Upper lobe of right lung (tissue), 1 donor: ENCODE measurements at places on chromosomes 7 and 10. TPM values are rescaled to one million over a fixed set of nuclear protein-coding genes. Genes with fewer than 3 reads are reported as not detected.

GRCh38 chr10:129459762-129460539 lies 7.1 kb upstream of the MGMT start:
- DNase-seq: no peak

GRCh38 chr10:107415446-107415845 lies 250.9 kb upstream of the SORCS1 start:
- DNase-seq: no peak

DNA sequence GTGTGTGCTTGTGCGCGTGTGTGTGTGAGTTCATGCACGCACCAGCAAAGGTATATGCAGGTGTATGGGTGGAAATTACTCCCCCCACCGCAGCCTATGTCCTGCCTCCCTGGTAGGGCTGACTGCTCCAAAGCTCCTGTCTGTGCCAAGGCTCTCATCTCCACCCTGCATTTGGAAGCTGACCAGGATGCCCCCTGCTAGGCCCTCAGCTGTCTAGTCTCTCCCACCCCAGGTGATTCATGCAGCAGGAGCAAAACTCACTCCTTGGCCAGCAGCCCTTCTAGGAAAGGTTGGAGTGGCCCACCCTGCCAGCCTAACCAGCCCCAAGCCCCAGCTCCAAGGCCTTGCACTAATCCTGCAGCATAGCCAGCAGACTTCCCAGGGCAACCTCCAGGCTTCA lies 148.4 kb downstream of the GRID1 start:
- DNase-seq: no peak

- no peak for DNase-seq
Measured at GRCh38 chr7:139990142-139990535, 72.6 kb downstream of the PARP12 start.

- no peak for DNase-seq
Measured at GRCh38 chr10:51301644-51302043, 227.4 kb downstream of the PRKG1 start.

- DNase-seq: no peak
Measured at GRCh38 chr7:3011211-3011852, 32.3 kb downstream of the CARD11 start.

DNA sequence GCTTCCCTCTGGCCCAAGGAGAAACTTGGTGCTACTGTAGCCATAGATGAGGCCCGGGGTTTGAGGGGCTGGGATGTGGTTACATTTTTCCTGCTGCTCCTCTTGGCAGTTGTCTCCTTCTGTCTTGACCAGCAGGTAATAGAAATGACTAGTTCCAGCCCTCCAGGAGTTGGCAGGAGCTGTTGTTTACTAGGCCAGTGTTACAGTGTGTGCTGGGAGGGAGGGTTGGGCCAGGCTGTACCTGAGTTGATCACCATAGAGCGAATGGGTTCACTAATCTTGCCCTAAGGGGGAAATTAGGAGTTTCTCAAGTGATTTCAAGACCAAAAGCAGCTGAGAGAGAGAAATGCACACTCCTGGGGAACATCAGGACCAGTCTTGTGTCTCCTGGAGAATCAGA lies 34.9 kb downstream of the PAX2 start:
- no peak for DNase-seq

GRCh38 chr7:27167916-27168264 lies 2.6 kb upstream of the HOXA9 start:
- no peak for DNase-seq

DNA sequence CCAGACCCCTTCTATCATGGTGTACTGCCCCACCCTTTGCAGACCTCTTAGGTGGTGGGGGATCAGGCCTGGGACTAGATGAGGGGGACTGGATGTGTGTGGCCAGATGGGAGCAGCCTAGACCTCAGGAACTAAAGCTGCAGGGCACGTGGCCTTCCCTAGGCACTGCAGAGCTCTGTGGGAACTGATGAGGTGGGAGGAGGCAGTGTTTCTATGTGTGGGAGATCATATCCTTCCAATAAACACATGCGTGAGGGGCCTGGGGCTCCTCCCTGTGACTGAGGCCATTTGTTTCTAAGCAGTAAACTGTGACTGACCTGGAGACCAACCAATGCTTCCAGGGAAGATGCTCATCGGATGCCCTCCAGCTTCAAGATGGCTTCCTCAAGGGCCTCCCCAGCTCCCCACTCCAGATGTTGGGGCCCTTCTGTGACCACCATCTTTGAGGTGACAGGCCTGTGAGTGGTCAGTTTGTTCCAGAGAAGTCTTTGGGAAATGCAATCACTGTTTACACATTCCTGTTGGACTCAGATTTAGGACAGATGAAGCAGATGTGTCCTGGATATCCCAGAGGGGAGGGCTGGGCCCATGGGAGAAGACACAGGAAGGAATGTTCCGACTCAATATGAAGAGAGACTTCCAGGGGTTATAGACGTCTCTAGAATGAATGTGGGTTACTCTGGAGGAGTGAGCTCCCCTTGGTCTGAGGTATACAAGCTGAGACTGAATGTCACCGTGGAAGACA lies 23.6 kb upstream of the ZCCHC24 start:
- DNase-seq: no peak

DNA sequence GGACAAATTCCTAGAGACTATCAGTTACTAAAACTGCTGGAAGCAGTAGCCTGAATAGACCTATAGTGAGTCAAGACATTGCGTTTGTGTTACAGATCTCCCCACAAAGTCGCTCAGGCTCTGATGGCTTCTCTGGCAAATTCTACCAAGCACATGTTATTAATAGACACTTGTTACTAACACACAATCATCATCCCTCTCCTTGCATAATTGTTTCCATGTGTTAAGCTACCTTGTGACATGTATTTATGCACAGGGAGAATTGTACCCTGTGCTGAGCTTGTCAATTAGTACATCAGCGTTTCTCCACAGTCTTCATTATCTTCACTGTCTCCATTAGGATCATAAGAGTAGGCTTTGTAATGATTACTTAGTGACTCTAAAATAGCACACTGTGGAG lies 31.2 kb downstream of the DYNC2I1 start:
- DNase-seq: no peak

DNA sequence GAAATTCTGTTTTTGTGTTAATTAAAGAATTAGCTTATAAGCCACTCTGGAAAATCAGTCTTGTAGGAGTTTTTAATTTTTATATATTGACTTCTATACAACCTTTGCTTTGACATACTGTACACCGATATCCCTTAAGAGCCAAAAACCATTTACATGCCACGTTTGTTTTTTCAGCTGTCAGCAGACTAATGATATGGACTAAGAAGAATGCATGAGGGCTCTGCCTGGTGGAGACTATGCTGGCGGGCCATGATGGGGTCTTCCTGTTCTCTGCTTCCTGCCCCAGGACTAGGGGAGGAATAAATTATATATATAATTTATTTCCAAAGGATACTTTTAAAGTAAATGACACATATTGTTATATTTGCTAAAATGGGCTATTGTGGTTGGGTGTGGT lies 96.3 kb downstream of the CDK14 start:
- DNase-seq: no peak

GRCh38 chr7:136049117-136049516 lies 72.0 kb upstream of the MTPN start:
- DNase-seq: no peak

DNA sequence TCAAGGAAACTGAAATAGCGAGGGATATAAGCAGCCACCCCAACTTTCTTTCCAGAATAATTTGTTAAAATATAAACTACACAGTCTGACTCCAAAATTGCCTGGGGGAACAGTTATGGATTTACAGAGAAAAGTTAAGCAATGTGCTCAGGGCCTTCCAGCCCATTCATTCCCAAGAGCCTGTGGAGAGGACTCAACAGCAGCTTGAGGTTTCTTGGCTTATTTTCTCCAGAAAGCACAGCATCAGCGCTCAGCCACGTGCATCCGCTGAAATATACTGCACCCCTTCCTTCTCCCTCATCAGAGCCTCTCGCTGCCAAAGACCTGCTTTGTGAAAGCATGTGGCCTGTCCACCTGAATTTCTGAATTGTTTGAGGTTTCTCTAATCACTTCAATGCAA lies 375.2 kb upstream of the VWC2 start:
- DNase-seq: no peak

DNA sequence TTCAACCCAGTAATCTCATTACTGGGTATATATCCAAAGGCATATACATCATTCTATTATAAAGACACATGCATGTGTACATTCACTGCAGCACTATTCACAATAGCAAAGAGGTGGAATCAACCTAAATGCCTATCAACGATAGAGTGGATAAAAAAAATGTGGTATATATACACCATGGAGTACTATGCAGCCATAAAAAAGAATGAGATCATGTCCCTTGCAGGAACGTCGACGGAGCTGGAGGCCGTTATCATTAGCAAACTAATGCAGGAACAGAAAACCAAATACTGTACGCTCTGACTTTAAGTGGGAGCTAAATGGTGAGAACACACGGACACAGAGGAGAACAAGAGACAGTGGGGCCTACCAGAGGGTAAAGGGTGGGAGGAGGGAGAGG lies 105.5 kb downstream of the SLC25A13 start:
- DNase-seq: no peak

DNA sequence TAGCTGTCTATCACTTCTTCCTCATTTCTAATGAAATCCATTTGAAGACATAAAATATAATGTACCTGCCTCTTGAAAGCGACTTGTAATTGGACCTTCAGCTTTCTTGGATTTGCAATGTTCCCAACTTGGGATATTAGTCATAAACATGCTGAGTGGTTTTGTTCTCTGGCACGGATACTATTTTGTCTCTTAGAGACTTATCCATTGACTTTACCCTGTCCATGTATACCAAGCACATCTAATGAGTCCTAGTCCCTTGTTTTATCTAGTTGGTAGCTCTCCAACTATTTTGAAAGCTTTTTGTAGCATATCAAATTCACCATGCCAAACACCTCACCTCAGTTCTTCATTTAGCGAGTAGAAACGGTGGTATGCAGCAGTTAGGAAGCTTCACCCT lies 18.9 kb downstream of the PLEKHS1 start:
- DNase-seq: no peak

- DNase-seq: no peak
Measured at GRCh38 chr10:114762811-114763210, 58.8 kb upstream of the FHIP2A start.

DNA sequence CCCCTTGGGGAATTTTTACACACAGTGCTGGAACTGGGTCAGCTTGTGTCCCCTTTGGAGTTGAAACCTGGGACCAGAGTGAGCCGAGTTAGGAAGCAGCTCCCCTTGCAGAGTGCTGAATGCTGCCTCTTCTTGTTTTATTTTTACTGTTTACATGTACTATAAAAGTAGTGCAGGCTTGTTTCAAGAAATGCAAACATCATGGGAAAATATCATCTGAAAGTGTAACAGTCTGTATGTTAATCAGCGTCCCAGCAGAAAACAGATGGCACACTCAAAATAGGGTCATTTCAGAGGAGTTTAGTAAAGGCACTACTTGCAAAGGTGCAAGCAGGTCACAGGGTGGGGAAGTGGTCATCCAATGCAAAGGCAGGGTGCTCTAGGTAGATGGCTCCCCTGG lies 30.1 kb downstream of the CXCL12 start:
- no peak for DNase-seq

DNA sequence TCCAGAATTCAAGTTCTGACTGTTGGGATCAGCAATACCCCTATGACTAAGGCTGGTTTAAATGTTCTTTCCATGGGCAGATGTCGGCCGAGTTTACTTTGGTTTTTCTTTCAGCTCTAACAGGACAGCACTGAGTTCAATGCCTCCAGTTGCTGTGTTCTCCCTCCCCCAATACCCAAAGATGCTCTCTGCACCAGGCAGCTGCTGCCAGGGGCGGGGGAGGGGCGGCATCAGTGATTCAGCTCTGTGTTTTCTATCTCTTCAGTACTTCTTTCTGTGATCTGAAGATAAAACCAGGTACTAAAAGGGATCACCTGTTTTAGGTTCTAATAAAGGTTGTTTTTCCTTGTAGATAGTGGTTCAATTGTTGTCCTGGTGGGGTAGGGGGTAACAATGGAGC lies 576.7 kb upstream of the POT1 start:
- DNase-seq: no peak

DNA sequence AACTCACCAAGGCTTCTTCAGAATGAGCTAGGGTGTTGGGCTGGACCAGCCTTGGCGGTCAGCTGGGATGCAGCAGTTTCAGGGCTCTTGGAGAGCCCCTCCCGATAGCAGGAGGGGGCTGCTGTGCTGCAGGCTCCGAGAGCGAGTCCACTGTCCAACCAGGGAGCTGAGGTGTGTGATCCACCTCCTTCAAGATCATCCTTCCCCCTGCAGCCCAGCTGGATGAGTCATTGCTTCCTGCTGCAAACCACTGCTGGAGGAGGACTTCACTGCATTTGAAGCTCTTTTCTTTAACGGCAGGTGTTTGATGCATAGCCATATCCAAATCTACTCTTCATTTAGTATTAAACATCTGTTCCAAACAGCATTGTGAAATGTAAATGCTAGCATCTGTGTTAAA lies 54.2 kb upstream of the EBF3 start:
- DNase-seq: no peak

- DNase-seq: no peak
Measured at GRCh38 chr7:55527307-55527706, 45.0 kb downstream of the VOPP1 start.

SLC26A3 gene
- total RNA-seq: not detected

GAD2 gene
- total RNA-seq: not detected

MMD2 gene
- total RNA-seq: not detected

CALY gene
- total RNA-seq: not detected

PPP1R9A gene
- total RNA-seq: 30.6 TPM

GOLGA7B gene
- 0.98 TPM for total RNA-seq

AKR1E2 gene
- total RNA-seq: 10.0 TPM

SLC16A9 gene
- total RNA-seq: 1.8 TPM

NME8 gene
- total RNA-seq: 2.1 TPM

SFTPD gene
- 780 TPM for total RNA-seq
